Activated CD8-positive, alpha-beta memory T cell treated with anti-CD3 and anti-CD28 coated beads for 24 hours (primary cell): ENCODE measurements at places on chromosomes 2 and 18.

GRCh38 chr2:88885679-88886416, 194.4 kb downstream of the RPIA start:
- DNase-seq: no peak

DNA sequence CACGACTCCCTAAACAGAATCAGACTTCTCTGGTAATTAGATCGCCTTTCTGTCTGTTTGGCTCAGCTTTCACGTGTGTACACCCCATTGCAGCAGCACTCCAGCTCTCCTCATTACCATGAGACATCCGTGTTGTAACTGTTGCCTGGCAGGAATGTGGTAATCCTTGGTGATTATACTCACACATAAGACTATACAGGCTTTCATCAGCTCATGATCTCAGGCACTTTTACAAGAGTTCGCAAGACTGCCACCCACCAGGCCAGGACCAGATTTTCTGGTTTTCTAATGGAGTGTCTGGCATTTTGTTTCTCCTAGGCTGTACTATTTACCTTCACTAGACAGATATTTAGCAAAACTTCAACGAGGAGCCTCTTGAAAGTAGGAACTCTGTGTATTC, 50.2 kb downstream of the ACVR1 start:
- no peak for DNase-seq

DNA sequence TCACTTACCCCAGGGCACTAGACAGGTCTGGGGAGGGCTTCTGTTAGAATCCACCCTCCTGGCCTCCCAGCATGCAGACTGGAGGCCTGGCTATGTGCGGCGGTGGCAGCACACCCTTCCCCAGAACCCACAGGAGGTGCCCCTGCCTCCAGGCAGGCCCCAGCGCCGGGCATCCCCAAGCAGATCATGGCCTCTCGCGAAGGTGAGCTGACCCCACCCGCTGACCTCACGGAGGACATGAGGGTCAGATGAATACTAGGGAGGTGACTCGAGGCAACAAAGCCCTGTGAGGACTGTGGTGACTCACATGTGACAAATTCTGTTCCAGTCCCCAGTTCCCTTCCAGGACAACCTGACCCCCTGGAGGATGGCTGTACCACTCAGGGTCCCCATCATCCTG, 1.9 kb downstream of the MAB21L4 start:
- no peak for DNase-seq

GRCh38 chr18:32351032-32351431, 119.7 kb downstream of the GAREM1 start:
- no peak for DNase-seq

DNA sequence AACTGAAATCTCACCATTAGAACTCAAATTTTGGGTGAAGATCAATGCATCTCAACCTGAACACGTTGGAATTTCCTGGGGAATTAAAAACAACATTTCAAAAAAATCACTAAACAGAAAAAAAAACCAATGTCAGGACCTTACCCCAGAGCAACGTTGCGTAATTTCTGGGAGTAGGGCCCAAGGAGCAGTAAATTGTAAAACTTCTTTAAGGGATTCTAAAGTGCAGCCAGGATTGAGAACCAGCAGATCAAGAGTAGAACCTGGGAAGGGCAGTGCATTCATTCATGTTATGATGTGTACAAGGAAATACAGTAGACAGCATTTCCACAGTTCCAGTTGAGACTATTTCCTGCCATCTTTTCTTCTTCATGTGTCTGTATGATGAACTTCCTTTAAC, 56.9 kb downstream of the RHBDD1 start:
- no peak for DNase-seq

GRCh38 chr2:123362671-123363440, 662.2 kb upstream of the CNTNAP5 start:
- no peak for DNase-seq

DNA sequence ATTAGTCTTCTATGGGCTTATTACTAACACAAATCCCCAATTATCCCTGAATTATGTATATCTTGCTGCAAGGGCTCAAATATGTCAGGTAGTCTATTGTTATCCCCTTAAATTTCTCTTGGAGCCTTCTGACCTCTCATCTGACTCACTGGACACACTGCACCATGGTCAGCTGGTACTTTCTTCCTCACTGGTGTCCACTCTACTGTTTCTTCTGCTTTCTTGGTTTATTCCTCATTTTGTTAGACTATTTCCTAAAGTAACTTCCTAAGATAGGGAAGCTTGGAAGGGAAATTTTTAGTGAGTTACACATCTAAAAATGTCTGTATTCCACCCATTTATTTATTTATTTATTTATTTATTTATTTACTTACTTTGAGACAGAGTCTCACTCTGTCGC, 26.5 kb downstream of the WDR35 start:
- DNase-seq: no peak

DNA sequence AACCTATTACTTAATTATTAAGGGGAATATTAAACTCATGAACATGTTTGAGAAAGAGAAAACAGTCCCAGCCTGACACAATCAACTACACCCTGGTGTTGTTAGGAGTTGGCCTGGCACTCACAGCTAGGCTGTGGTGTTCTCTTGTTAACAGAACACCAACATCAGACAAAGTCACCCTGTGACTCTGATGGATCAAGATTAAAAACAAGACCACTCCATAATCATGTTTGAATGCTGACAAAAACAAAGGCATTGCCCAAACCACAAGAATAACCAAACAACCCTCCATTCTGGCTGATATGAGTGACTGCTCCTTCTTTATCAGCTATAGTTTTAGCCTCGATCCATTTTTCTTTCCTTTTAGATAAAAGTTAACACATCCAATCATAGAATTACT, 3.0 kb downstream of the BOLL start:
- DNase-seq: no peak

DNA sequence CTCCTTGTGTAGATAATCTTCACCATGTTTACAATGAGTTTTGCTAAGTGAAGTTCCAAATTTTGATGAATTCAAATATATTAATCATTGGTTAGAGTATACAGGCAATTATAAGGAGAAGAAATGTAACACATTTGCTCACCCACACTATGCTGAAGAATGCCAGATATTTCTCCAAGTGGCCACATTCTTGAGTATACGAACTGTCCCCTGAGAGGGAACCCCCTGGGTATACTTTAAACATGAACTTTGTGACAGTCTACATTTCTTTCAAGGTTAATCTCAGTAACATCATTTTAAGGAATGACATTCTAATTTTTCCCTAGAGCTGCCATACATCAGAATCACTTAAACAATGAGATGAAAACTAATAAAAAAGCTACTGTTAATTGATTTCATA, 39.8 kb upstream of the CDKL4 start:
- DNase-seq: no peak

- DNase-seq: no peak
Measured at GRCh38 chr2:182321096-182321495, 105.7 kb downstream of the PDE1A start.

- no peak for DNase-seq
Measured at GRCh38 chr2:240155745-240156390, 15.4 kb upstream of the OTOS start.

- no peak for DNase-seq
Measured at GRCh38 chr2:191625016-191625415, 52.9 kb upstream of the NABP1 start.

- DNase-seq: no peak
Measured at GRCh38 chr2:118878531-118879149, 31.2 kb upstream of the EN1 start.

GRCh38 chr2:212596688-212597087, 58.1 kb upstream of the ERBB4 start:
- DNase-seq: no peak

- DNase-seq: no peak
Measured at GRCh38 chr2:27689424-27689823, 25.7 kb downstream of the SLC4A1AP start.

DNA sequence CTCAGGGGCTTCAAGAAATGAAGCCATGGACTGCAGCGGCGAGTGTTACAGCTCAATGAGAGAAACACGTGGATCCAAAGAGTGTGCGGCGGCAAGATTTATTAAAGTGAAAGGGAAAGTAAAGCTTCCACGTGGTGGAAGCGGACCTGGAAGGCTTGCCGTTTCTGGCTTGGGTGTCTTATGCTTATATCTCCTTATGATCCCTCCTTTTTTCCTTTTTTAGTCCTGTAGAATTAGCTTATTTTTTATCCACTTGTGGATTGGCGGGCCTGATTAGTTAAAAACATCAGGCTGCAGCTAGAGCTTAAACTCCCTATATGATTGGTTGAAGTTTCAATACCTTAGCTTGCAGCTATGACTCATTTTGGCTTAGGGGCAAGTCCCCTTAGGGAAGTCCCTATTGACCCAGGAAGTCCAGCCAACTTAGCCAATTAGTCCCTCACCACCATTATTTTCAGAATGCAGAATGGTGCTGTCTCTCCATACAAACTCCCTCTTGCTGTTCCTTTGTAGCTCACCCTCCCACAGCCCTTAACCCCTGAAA, 11.6 kb upstream of the HNMT start:
- DNase-seq: no peak

DNA sequence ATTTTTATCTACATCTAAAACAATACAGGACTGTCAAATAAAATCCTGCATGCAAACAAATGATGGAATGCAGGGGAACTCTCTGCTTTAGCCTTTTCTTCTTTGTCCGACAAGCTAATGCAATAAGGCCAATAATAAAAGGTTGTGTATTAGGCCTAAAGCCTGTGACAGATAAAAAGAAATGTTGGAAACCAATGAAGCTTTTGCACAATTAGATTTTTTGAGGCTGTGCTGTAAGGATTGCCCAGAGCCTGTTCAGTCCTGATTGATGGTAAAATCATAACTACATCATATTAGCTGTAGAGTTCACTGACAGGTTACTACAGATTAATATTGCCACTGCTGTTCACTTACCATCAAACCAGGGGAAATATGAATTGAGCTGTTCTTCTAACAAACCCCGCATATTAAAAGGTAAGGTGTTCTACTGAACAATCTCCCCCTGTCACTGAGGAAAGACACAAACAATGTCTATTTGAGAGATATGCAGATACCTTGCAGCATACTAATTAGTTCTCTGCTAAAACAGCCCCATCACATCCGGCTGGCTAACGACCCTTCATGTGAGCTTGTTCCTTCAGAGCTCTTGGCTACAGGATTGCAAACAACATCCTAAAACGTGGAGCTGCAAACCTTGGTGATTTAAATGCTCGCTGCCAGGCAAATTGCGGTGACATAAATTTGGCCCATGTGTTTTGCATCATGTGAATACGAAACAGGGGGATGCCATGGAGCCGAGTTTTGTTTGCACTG, 305.4 kb downstream of the MTX2 start:
- DNase-seq: no peak

- no peak for DNase-seq
Measured at GRCh38 chr2:38446906-38447561, 70.0 kb upstream of the ATL2 start.

DNA sequence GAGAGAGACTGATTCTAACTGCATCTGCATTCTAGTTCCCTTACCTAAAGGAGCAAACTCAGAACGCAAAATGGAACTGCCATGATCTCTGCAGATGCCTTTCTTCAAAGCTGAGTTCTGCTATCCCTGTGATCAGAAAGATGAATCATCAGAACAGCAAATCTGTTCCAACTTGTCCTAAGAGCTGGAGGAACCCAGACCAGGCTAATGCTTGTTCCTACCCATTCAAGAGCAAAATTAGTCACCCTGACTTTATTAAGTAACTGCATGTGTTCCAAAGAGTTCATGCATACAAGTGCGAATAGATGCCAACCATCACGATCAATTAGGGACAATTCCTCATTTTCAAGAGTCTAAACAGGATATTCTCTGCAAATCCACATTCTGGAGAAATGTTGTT, 46.5 kb downstream of the MBP start:
- DNase-seq: no peak

GRCh38 chr2:38474021-38474456, 97.0 kb upstream of the ATL2 start:
- DNase-seq: no peak

DNA sequence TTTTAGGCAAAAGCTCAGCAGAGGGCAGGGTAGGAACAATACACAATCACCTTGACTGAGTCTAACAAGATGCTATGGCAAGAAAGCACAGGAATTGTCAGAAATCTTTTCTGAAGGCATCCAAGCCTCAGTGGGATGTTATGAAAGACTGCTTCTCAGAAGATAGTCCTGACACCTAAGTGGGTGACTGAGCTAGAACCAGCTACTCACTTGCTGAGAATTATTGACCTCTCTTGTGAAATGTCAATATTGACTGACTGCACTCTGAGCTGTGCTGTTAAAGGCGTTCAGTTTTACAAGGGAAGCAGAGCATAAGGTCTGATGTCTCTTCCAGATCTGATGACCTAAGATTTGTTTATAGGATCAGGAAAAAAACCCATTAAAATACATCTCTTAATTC, 46.1 kb downstream of the TACR1 start:
- no peak for DNase-seq

DNA sequence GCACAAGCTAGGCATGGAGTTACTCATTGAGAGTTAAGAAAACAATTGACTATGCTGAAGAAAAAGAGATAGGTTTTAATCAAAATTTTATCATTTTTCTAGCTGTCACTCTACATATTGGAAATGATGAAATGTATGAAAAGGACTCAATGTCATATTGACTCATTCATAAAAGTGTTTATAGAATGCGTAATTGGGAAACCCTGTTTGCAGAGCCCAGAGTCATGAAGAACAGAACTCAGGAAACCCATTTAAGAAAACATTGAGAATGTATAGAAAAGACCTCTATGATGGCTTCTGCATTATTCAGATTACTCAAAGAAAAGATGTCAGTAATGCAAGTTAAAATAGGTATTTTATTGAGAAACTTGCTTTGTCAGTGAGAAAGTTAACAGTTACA, 36.4 kb downstream of the SCRN3 start:
- no peak for DNase-seq

DNA sequence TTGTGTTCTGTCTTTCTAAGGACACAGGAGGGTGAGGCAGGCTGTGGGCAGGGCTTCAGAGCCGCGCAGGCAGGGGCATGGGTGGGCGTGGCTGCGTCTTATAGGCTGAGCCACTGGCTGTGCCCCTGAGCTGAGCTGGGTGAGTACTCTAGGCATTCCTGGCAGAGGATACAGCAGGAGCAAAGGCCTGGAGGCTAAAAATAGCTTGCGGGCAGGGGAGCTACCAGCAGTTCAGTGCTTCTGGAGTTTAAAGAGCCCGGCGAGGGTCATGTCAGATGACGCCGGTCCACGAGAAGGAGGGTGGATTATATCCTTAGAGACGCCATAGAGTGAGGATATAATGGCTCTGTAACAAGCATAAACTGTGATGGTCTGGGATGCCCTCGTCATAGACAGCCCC, 31.5 kb upstream of the PDIA6 start:
- DNase-seq: no peak

DNA sequence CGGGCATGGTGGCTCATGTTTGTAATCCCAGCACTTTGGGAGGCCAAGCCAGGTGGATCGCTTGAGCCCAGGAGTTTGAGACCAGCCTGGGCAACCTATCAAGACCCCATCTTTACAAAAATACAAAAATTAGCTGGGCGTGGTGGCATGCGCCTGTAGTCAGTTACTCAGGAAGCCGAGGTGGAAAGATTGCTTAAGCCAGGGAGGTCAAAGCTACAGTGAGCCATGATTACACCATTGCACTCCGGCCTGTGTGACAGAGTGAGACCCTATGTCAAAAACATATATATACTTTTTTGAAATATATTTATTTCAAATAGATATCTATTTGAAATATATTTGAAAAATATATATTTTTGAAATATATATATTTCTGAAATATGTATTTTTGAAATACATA, 10.9 kb downstream of the OSBPL1A start:
- no peak for DNase-seq
